ENCODE measurements at places on chromosomes 4 and X. TPM values are rescaled to one million over a fixed set of nuclear protein-coding genes. Genes with fewer than 3 reads are reported as not detected.

GRCh38 chr4:47913330-47913729 lies 1.1 kb downstream of the NFXL1 start:
- peak overlapping the region; percentile 84 for H3K27ac ChIP-seq
- no peak for DNase-seq
- H3K27me3 ChIP-seq = no peaks in the 10 kb centered on the region
- peak overlapping the region; percentile 96 for H3K4me3 ChIP-seq
- no peaks in the 10 kb centered on the region for H3K4me1 ChIP-seq

- no peaks in the 10 kb centered on the region for H3K27me3 ChIP-seq
- H3K36me3 ChIP-seq = no peaks in the 10 kb centered on the region
- DNase-seq = no peak
- no peak overlapping the region for H3K27ac ChIP-seq
Observed at GRCh38 chr4:112130906-112131305, 14.3 kb upstream of the FAM241A start.

GRCh38 chr4:154958621-154959358 lies 177.7 kb downstream of the RBM46 start:
- peak; percentile 19 for DNase-seq
- H3K27ac ChIP-seq = no peak overlapping the region
- no peaks in the 10 kb centered on the region for H3K36me3 ChIP-seq
- H3K4me1 ChIP-seq = no peaks in the 10 kb centered on the region

DNA sequence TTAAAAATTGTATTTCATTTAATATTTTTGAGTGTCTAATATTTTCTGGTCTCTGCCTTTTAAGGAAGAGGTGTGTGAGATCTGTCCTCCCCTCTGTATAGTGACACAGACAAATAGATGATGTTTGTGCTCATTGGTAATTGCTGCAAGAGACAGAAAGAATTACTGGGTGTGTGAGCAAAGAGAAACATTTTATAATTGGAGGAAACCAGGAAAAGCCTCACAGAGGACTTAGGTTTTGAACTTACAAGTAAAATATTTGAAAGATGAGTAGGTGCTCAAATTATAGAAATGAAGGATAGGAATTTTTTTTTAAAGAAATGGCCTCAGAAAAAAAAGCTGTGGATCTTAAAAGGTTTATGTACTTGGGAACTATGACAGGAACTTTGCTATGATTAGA lies 149.8 kb downstream of the SPCS3 start:
- no peaks in the 10 kb centered on the region for H3K36me3 ChIP-seq
- no peaks in the 10 kb centered on the region for H3K27me3 ChIP-seq
- H3K4me3 ChIP-seq = no peak overlapping the region
- no peaks in the 10 kb centered on the region for H3K4me1 ChIP-seq
- DNase-seq = no peak

DNA sequence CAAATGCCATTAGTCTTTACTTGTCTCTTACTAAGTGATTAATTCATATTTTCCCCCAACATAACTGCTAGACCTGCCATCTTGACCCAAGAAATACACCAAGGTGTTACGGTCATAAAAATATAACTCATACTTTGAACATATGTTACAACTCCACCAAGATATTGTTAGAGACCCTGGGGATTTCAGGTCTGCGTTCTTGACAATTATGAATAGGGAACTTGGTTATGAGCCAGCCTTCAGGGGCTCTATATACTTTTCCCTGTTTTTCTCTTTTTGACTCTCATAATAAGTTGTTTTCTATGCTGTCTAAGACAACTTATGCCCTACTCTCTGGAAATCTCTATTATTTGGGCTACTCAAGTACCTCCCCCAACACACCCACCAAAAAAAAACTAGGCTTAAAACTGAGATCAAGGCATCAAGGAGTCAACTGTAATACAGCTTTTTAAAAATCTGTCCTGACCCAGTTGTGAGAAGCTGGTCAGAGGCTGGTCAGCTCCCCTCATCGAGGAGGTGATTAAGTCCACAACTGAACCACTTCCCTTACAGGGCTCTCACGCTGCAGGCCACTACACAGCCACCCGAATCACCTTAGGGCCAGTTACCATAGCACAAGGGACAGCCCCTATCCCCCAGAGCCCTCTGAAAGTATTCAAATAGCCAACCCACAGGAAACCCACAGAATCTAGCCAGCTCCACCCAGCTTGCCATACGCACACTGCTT lies 10.5 kb upstream of the TLR3 start:
- H3K4me3 ChIP-seq = no peak overlapping the region
- H3K36me3 ChIP-seq = no peaks in the 10 kb centered on the region
- H3K27me3 ChIP-seq = no peaks in the 10 kb centered on the region

- no peak overlapping the region for H3K4me3 ChIP-seq
- no peak overlapping the region for H3K27ac ChIP-seq
- H3K36me3 ChIP-seq = no peaks in the 10 kb centered on the region
Observed at GRCh38 chr4:8073206-8073863, 85.3 kb downstream of the ABLIM2 start.

DNA sequence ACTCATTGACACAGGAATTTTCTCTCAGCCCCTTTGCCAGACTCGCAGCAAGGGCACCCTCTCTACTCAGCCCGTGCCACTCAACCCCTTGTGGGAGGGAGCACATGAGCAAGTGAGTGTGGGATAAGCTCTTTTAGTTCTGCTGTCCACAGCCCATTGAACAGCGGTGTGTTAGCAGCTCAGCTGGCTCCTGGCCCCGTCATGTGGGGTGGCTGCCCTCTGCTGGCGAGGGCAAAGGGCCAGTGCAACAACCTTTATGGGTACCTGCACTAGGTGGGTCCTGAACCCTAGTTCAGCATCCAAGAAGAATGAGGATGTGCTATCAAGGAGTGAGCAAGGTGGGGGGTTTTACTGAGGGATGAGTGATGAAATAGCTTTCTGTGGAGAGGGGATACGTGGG lies 85.0 kb upstream of the ZNF81 start:
- no peak overlapping the region for H3K27ac ChIP-seq
- DNase-seq = peak; percentile 32
- H3K27me3 ChIP-seq = no peaks in the 10 kb centered on the region
- H3K4me3 ChIP-seq = no peak overlapping the region

- no peak for DNase-seq
- no peaks in the 10 kb centered on the region for H3K36me3 ChIP-seq
- H3K4me3 ChIP-seq = no peak overlapping the region
- no peaks in the 10 kb centered on the region for H3K4me1 ChIP-seq
- no peak overlapping the region for H3K27ac ChIP-seq
Observed at GRCh38 chr4:82711158-82711785, 87.3 kb downstream of the SCD5 start.

DNA sequence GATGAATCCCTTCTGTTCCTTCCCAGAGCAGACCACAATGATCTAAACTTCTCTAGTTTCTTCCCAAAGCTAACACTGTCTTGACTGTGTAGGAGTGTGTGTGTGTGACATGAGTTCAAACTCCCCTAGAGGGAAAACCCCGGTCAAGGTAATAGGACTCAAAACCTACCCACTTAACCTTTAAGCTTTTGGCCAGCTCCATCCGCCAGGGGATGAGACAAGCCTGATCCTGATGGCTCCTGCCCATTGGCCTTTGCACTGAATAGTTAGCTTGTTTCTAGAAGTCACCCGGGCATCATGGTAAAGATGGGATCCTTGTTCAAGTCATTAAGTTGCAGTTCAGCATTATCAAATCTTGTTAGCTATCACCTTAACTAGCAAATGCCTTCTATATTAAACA lies 738.4 kb downstream of the RPA4 start:
- no peaks in the 10 kb centered on the region for H3K4me1 ChIP-seq
- DNase-seq = no peak
- no peak overlapping the region for H3K4me3 ChIP-seq
- no peak overlapping the region for H3K27ac ChIP-seq
- no peaks in the 10 kb centered on the region for H3K36me3 ChIP-seq

XAGE1A gene
- total RNA-seq = not detected
